Stimulated activated CD8-positive, alpha-beta memory T cell treated with anti-CD3 and anti-CD28 coated beads, Interleukin-7, amount 100 ng/mL, for 1 hour (primary cell): ENCODE measurements at places on chromosomes 3 and 15.

DNA sequence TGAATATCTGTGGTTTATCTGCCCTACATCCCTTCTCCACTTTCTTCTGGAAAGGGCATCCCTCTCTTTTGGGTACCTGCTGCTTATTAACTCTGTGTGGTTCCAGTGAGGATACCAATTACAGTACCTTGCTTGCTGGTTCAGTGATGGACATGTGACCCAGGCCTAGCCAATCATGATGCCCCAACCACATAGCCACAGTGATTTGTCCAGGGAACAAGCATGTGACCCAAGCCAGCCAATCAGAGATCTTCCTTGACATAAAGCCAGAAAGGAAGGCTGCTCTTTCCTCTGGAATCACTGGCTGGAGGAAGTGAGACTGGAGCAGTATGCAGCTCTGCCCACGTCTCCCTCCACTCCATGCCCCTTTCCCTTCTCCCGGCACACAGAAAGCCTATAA lies 10.9 kb upstream of the TMEM158 start:
- DNase-seq, result no peak

GRCh38 chr3:125967156-125967555 lies 1.8 kb upstream of the ROPN1B start:
- DNase-seq, result no peak

GRCh38 chr3:104755791-104756190 lies 610.9 kb upstream of the ALCAM start:
- DNase-seq, result no peak

DNA sequence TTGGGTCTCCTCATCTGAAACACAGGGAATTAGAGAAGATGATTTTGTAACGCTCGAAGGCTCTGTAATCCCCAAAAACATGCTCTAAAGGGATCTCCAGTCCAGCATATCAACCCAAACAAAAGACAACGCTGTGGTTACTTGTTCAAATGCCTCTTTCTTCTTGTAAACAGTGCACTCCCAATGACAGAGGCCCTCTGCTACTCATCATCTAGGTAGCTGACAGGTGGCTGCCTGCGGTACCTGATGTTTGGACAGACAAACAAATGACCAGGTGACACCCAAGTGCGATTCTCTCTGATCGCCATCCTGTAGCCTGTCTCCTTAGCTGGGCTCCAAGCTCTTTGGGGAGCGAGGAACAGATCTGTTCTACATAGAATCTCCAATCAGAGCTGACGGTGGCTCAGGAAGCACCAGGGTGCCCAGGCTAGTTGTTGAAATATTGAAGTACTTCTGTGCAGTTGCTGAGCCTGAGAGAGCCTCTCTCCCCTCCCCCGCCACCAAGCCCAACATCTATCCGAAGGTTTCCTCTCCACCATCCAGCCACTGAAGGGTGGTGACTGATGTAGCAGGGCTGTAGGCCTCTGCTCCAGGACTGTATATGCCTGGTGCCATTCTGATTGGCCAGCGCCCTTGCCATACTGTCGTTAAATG lies 238.7 kb downstream of the XXYLT1 start:
- DNase-seq, result no peak

- peak; percentile 31 for DNase-seq
These were observed 10.0 kb downstream of the BMF start for GRCh38 chr15:40098489-40099261.

GRCh38 chr3:50324351-50325112 lies 2.0 kb upstream of the HYAL2 start:
- peak; percentile 30 for DNase-seq

DNA sequence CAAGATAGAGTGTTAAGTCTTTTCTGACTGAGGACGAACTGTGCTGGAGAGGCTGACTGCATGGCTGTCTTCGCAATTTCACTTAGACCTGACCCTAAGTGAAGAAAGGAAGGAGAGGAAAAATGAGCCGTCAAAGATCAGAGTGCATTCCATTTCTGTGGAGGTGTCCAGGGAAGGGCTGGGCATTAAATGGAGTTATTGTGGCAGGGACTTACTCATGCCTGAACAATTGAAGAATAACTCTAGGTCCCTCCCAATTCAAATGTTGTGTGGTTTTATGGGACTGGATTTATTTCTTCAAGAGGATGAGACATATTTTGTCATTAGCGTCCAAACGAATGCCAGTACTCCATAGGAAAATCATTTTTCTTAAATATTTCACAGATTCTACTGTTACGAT lies 187.3 kb upstream of the CFAP20DC start:
- DNase-seq, result no peak

DNA sequence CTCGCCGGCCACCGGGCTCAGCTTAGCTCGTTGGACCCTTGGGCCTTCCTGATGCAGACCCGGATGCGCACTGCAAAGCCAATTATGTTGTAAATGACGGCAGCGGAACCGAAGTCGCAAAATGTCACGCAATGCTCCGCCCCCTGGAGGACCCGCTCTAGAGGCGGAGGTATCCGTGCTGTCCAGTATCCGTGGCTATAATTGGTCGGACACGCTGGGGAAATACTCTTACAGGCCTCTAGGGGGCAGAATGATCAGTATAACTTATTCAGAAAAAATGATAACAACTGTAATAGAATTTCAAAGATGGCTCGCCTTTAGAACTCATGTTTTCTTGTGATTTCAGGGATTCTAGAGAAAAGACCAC lies at the start of gene PRR23B:
TSS of gene PRR23B (minus strand) at position 59 of the 367 bp plus-strand sequence. CDS start 265 bp downstream, outside the sequence.
- no peak for DNase-seq

DNA sequence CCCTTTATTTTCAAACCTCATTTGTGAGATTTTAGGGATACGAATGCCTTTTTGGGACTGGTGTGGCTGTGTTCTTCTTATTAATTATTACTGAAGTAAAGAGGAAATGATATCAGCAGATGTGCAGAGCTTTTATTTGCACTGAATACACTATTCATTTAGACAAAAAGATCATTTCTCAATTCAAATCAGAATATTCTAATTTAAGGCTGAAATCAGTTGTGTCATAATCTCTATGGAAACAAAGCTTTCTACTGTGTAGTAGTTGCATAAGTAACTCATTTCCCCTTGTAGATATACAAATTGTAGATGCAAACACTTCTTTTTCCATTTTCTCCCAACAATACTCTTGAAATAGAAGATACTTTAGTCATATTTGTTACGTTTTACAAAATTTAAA lies 56.0 kb downstream of the PDE8A start:
- no peak for DNase-seq

DNA sequence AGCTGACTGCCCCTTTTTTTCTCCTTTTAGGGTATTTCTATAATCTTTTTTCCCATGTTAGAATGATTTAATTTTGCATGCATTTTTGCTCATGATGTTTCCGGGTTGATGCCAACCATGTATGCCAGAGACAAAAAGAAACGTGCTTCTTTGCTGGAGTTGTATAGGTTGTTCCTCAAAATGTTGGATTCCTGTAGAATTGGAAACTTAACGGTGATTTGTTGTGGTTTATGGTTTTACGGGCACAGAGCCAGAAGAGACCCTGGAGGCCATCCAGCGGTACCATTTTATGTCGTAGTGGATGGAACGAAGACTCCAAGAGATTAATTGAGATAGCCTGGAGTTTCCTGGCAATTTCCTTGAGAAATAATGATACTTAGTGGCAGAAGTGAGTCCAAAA lies 481.5 kb upstream of the RGMA start:
- DNase-seq, result no peak

- DNase-seq, result no peak
These were observed 716 bp downstream of the CPEB1 start for GRCh38 chr15:82646250-82647044.

GRCh38 chr3:120824613-120825012 lies 82.1 kb downstream of the GTF2E1 start:
- DNase-seq, result no peak

GRCh38 chr15:98375513-98376340 lies 272.6 kb upstream of the IGF1R start:
- no peak for DNase-seq

DNA sequence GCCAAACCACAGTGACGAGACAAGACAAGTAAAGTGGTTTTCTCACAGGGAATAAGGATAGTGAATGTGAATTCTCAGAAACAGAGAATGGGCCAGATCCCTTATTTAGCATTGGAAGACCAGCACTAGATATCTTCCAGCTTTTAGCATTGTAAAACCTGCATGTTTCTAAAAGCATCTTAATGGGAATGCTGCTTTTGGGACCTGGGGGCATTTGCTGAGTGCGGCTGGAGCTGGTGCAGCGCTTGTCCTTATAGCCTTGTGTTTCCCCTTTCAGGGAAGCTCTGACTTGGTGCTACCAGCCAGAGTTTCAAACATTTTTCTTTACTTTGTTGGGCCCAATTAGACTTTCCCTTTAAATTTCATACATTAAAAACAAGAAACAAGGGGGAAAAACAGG lies 52.9 kb downstream of the CLSTN2 start:
- DNase-seq, result no peak

- DNase-seq, result no peak
These were observed 311.2 kb upstream of the NAALADL2 start for GRCh38 chr3:174547801-174548435.

DNA sequence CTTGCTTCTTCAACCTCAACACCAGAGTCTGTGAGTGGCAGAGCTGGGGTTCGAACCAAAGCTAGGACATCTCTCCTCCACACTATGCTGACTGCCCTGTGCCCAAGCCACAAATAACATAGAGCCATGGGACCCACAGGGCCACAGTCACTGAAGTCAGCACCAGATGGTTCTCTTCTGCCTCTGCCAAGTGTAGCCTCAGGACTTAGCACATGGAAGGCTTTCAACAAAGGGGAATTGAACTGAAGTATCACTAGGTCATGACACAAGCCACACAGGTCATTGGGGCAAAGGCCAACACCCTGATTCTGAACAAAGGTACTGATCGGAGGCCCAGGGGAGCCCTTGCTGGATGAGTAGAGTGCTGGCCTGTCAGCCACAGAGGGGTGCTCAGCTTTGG lies 83.6 kb downstream of the BDH1 start:
- no peak for DNase-seq

GRCh38 chr3:126416943-126417342 lies 22.2 kb downstream of the CFAP100 start:
- no peak for DNase-seq

DNA sequence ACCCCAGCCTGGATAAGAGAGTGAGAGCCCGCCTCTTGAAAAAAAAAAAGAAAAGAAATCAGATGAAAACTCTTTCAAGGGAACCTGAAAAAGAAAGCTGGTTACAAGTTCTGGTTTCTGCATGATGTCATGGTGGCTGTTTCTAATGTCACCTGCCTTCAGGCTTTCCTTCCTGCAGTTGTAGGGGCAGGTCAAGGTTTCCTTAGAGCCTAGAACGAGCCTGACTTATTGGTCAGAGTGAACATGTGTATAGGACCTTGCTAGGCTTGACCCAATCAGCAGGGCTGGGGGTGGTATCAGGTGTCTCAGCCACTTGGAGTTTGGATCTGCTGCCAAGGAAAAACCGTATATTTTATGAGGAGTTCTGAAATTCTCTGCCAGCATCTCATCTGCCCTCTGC lies 3.8 kb downstream of the IVD start:
- no peak for DNase-seq

DNA sequence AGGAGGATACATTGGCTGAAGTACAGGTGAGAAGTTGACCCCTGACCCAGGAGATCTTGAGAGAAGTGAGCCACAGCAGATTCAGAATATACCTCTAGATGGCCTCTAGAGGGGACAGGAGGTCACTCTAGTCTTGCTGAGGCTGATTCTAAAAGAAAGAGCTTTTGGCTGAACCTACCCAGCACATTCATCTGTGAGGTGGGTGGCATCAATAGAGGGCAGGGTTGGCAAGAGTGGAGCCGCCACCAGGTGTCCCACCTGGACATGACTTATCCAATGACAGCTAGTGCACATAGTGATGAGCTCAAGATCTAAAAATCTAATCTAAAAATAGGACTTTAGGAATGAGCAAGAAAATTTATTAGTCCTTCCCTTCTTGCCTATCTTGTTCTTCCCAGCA lies 51.6 kb downstream of the CYP19A1 start:
- no peak for DNase-seq

- no peak for DNase-seq
These were observed 132.2 kb upstream of the TBC1D5 start for GRCh38 chr3:17874636-17875035.

DNA sequence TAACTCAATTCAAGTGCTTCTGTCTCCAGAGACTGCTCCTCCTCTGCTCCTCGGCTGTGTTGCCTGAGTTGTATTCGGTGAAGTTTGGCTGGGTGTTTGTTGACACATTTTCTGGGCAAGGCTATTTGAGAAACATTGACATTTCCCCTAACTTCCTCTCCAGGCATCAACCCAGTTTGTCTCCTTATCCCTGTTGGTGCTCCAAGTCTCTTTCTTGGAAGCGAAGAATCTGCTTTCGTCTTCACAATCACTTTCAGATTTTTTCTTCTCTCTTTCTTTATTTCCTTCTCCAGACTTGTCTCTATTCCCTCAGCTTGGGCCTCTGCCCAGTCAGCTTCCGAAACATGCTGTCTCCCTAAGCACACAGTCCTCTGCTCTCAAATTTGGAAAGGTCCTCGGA lies 84.7 kb downstream of the ETV5 start:
- DNase-seq, result no peak

DNA sequence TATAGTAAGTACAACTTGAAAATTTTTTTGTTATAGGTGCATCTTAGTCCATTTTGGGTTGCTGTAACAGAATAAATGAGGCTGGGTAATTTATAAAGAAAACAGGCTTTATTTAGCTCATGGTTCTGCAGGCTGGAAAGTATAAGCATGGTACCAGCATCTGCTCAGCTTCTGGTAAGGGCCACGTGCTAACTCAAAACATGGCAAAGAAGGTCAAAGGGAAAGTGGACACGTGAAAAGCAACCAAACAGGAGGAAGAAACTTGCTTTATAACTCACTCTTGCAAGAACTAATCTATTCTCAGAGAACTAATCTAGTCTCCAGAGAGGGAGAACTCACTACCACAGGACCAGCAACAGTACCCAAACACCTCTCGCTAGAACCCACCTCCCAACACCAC lies 9.1 kb downstream of the HDGFL3 start:
- no peak for DNase-seq

DNA sequence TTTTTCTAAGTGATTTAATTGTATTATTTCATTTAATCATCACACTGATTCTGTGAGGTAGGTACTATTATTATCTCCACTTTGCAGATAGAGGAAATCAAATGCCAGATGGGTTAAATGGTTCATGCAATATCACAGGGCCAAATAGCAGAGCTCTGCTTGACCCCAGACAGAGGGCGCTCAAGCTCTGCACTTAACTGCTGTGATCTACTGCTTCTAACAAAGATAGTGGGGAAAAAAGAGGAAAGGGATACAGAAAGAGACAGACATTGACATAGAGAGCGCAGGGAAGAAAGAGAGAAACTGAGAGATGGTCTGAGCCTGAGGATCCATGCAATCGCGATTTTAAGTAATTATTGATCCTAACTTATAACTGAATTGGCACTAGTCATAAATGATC lies 279.1 kb upstream of the THRB start:
- DNase-seq, result no peak

DNA sequence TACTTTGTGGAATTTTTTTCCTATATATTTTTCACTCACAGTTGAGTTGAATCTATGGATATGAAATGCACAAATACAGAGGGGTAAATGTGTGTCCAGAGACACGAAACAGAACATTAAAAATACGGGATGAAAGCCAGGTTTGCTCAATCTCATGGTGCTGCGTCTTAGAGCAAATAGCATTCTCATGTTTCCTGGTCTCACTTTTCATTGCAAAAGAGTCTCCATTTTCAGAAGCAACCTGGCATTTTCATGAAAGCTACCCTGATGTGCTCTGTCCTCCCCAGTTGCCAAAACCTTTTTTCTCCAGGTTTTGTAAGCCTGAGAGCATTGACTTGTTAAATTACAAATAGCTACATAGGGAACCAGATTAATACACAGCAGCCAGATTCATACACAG lies 49.5 kb upstream of the MBNL1 start:
- DNase-seq, result no peak
